CD4-positive, alpha-beta memory T cell (primary cell): ENCODE measurements at places on chromosomes 4 and X. TPM values are rescaled to one million over a fixed set of nuclear protein-coding genes. Genes with fewer than 3 reads are reported as not detected.

HTRA3 gene
- not detected for polyA plus RNA-seq

ATP2B3 gene
- not detected for polyA plus RNA-seq

H2BW2 gene
- not detected for polyA plus RNA-seq

DACH2 gene
- polyA plus RNA-seq, result not detected

EREG gene
- polyA plus RNA-seq, result not detected

SLC9A7 gene
- 1.2 TPM for polyA plus RNA-seq

SHOX gene
- polyA plus RNA-seq, result not detected

HTN3 gene
- not detected for polyA plus RNA-seq

IL15 gene
- 4.4 TPM for polyA plus RNA-seq

BRS3 gene
- not detected for polyA plus RNA-seq

SOX3 gene
- not detected for polyA plus RNA-seq

MAGEB2 gene
- not detected for polyA plus RNA-seq

GRID2 gene
- not detected for polyA plus RNA-seq

UCP1 gene
- polyA plus RNA-seq, result not detected

TMEM33 gene
- 25.8 TPM for polyA plus RNA-seq

USP26 gene
- not detected for polyA plus RNA-seq

CPLX1 gene
- polyA plus RNA-seq, result 0.26 TPM

DCK gene
- polyA plus RNA-seq, result 134 TPM

TCEANC gene
- 9.6 TPM for polyA plus RNA-seq

GUCY1B1 gene
- polyA plus RNA-seq, result not detected

NCAPG gene
- polyA plus RNA-seq, result 0.37 TPM

IL13RA2 gene
- not detected for polyA plus RNA-seq

PCDH7 gene
- not detected for polyA plus RNA-seq

FGF13 gene
- polyA plus RNA-seq, result not detected

SCML2 gene
- 0.41 TPM for polyA plus RNA-seq

STEEP1 gene
- 6.3 TPM for polyA plus RNA-seq

ARHGAP6 gene
- polyA plus RNA-seq, result not detected

NPY1R gene
- not detected for polyA plus RNA-seq
